ENCODE measurements at places on chromosomes 5 and 9.

GRCh38 chr5:50855001-50855400 is 188.6 kb downstream of the PARP8 start:
- no peak for DNase-seq

DNA sequence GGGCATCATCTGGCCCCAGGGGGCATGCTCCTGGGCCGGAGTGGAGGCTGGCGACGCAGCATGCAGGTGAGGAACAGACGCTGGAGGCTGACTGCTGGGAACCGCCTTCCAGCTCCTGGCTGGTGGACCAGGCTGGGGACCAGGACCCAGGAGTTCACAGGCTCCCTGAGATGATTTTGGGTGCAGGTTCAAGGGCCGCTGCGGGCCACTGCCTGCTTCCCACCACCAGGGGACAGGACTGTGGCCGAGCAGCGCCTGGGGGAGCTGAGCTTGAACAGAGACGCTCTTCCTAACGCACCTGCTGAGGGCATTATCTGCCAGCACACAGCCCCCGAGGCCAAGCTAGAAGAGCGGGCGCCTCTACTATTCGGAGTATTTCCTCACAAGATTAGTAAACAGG is 132.1 kb upstream of the RAPGEF1 start:
- no peak for DNase-seq

GRCh38 chr5:96133341-96134079 is 171.9 kb upstream of the ELL2 start:
- DNase-seq: no peak

DNA sequence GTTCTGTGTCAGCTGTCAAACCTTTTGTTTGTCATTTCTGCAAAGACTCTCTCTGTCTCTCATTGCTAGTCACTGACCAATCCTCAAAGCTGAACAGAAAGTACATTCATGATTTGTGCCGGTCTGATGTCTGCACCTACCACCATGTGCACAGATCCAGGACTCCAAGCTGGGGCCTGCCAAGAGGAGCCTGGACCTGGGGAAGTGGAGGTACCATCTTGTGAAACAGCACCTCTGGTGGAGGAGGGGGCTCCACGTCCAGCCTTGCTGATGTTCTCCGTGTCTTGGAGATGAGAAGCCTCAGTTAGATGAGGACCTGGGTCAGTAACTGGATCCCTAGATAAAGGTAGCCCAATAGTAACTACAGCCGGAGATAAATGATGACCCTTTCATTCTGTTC is 98.9 kb downstream of the TENT4A start:
- no peak for DNase-seq

- DNase-seq: no peak
Observed at GRCh38 chr9:137916540-137916939, 39.0 kb downstream of the CACNA1B start.

DNA sequence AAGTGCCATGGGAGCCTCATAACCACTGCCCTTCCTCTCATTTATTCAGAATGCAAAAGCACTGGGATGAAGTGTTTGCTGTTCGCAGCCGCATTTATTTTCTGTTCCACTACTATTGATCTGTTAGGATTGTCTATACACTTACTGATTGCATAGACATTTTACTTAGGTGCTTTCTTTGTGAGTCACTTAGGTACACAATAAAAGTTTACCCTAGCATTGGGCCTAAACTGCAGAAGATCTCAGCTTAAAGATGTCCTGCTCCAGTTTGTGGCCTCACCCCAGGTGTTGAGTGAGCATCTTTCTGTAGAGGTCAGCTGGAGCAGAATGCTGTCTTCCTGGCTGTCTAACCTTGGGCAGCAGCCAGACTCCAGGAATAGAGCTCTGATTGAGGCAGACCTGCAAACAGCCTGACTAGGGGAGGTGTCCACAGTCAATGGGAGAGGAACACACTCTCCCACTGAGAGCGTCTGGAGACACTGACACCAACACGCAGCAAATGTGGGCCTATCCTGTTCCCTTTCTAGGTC is 54.0 kb downstream of the GPR21 start:
- DNase-seq: no peak

GRCh38 chr5:176184608-176185132 is 53.6 kb upstream of the SIMC1 start:
- DNase-seq: no peak

Data from astrocyte of the spinal cord (primary cell).